ENCODE measurements at places on chromosomes 16 and 17.

GRCh38 chr16:83118365-83118764 is 491.6 kb downstream of the CDH13 start:
- no peak for DNase-seq

DNA sequence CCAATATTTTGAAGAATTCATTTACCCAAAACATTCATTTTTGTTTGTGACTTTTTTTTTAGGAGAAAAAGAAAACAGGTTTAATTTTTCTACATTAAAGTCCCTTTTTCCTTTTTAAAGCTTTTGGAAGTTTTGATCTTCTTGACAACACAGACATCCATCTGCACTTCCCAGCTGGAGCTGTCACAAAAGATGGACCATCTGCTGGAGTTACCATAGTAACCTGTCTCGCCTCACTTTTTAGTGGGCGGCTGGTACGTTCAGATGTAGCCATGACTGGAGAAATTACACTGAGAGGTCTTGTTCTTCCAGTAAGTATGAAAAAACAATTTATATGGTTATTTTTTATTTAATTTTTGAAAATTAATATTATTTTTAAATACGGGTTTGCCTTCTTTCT is 37.2 kb downstream of the SIAH1 start:
- no peak for DNase-seq

DNA sequence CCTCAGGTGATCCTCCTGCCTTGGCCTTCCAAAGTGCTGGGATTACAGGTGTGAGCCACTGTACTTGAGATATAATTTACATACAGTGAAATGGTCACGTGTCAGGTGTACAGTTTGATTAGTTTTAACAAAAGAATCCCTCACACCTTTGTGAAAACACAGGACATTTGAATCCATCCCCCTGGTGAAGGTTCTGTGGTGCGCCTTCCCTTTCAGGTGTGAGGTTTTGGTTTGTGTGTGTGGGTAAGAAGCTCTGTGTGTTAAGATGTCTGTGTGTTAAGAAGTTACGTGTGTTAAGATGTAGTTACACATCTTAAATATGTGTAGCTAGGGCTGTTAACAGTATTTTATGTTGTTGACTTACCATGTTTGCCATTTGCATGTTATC is 4.4 kb downstream of the SEC14L1 start:
- DNase-seq: no peak

- no peak for DNase-seq
These were observed 29.4 kb downstream of the NARF start for GRCh38 chr17:82487910-82488309.

- no peak for DNase-seq
These were observed 51.4 kb upstream of the ARHGAP44 start for GRCh38 chr17:12737740-12738469.

- no peak for DNase-seq
These were observed 24.2 kb upstream of the ABCA9 start for GRCh38 chr17:69084911-69085310.

DNA sequence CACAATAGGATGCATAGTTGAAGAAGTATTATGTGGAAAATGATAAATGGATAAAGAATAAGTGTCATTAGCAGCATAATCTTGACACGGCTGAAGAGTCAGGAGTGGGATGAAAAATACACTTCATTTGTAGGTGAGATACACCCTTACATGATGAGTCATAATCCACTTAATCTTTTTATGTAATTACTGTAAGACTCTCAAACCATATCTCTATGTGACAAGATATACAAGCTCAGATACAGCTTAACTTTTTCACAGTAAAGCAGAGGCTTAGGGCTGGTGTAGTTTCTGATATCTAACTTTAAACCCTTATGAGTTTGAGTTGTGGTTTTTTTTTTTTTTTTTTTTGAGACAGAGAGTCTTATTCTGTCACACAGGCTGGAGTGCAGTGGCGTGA is 101.2 kb downstream of the FTO start:
- DNase-seq: no peak

DNA sequence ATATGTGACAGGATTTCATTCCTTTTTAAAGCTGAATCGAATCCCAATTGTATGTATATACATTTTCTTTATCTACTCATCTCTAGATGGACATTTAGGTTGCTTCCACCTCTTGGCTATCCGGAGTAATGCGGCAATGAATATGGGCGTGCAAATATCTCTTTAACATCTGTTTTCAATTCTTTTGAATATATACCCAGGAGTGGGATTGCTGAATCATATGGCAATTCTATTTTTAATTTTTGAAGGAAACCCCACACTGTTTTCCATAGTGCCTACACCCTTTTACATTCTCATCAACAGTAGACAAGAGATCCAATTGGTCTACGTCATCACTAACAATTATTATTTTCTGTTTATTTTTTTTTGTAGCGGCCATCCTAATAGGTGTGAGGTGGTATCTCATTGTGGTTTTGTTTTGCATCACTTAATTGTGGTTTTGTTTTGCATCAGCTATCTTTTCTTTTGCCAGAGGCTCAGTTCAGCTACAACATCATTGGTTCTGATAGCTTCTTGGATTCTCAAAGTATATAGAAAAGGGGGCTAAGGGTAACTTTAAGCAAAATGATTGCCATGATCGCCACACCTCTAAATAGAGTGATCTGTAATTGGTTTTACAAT is 25.6 kb upstream of the MAP2K6 start:
- no peak for DNase-seq

- no peak for DNase-seq
These were observed 28.0 kb upstream of the MTSS2 start for GRCh38 chr16:70713824-70714223.

- DNase-seq: no peak
These were observed 61.0 kb upstream of the ELAC2 start for GRCh38 chr17:13078591-13079385.

- no peak for DNase-seq
These were observed 106.2 kb downstream of the GRIN2A start for GRCh38 chr16:10076037-10076436.

DNA sequence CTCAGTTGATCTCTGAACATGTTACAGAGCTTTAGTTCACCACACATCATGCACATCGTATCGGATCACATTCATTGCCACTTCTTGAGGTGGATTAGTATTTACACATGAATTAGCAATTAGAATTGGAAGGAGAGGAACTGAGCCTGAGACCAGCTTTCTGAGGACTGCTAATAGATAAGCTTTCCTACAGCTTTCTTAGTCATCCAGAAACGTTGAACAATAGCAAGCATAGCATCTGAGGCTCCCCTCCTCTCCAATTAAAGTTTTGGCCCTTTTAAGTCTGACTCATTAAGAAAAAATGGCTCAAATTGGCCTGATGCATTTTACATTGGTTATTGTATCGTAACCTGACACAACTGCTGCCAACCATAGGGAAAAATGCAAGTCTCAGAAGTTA is 1130.4 kb downstream of the CDH8 start:
- DNase-seq: no peak

- peak; percentile 57 for DNase-seq
These were observed 178.7 kb downstream of the SEC14L1 start for GRCh38 chr17:77319211-77320043.

- DNase-seq: no peak
These were observed 28.9 kb upstream of the ABCC12 start for GRCh38 chr16:48184681-48185080.

DNA sequence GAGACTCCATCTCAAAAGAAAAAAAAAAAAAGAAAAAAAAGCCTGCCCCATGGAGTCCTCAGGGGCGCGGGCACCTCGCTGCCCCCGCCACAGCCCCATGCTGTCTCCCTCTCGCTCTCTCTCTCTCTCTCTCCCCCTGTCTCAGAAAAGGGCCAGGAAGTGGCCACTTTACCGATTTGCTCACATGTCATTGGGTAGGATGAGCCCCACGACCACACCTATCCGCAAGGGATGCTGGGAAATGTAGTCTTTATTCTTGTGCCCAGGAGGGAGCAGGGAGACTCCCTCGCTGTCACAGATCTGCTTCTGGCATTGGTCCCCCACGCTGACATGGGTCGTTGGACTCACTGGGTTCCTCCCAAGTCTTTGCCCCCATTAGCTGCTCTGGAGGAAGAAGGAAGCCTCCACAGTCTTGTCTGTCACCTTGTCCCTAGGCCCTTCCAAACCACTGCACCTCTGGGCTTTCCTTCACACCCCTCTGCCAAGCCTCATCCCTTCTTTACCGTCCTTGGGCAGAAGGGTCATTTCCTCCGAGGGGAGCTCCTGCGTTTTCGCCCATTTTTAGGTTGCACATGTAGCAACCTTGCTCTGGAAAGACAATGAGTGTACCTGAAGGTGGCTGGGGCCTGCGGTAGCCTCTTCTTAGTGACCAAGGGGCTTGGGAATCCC is 6.9 kb upstream of the GJD3 start:
- DNase-seq: no peak

- no peak for DNase-seq
These were observed 2.0 kb downstream of the NPTX1 start for GRCh38 chr17:80474231-80474960.

DNA sequence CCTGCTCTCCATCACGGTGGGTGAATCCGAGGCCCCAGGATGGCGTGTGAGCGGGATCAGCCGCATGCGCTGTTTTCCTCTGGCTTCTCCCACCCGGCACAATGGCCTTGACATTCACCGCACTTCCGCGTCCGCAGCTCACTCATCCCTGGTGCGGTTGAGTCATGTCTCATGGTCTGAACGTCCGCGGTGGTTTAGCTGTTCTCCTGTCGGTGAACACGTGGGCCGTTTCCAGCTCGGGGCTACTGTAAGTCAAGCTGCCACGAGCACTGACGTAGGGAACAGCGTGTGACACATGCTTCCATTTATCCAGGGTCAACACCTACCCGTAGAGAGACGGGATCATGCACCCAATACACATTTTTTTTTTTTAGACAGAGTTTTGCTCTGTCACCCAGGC is 15.3 kb upstream of the CACNA1H start:
- no peak for DNase-seq

- DNase-seq: no peak
These were observed 10.2 kb downstream of the ATP2C2 start for GRCh38 chr16:84378567-84378966.

All from T-helper 22 cell (primary cell).